A375 (cell line): ENCODE measurements at places on chromosomes 6 and 20. TPM values are rescaled to one million over a fixed set of nuclear protein-coding genes. Genes with fewer than 3 reads are reported as not detected.

PLN gene
- total RNA-seq, result 0.08 and 0.29 TPM in 2 replicates

DLK2 gene
- 4.9 and 7.1 TPM in 2 replicates for total RNA-seq

SLC35F1 gene
- 2.9 and 3.9 TPM in 2 replicates for total RNA-seq

ID4 gene
- 3.7 and 5.6 TPM in 2 replicates for total RNA-seq

APOM gene
- total RNA-seq, result 0.19 and 2.5 TPM in 2 replicates

MAFB gene
- total RNA-seq, result 0.04 and 0.40 TPM in 2 replicates

IL17F gene
- total RNA-seq, result not detected in 2 replicates

SEL1L2 gene
- total RNA-seq, result not detected in 2 replicates

SMIM26 gene
- total RNA-seq, result 85.1 and 88.3 TPM in 2 replicates

PPP1R18 gene
- total RNA-seq, result 43.3 and 52.6 TPM in 2 replicates

NT5E gene
- total RNA-seq, result 68.9 and 75.3 TPM in 2 replicates

EYA2 gene
- total RNA-seq, result not detected in 2 replicates

ZNF217 gene
- 22.7 and 25.7 TPM in 2 replicates for total RNA-seq

LAMA5 gene
- 43.2 and 54.2 TPM in 2 replicates for total RNA-seq

PRDM1 gene
- total RNA-seq, result 3.5 and 4.7 TPM in 2 replicates

HINT3 gene
- total RNA-seq, result 8.5 and 9.5 TPM in 2 replicates

AVP gene
- total RNA-seq, result not detected in 2 replicates

PI16 gene
- not detected in 2 replicates for total RNA-seq

LY6G6F gene
- total RNA-seq, result not detected in 2 replicates

PRSS16 gene
- total RNA-seq, result 0.16 and 3.5 TPM in 2 replicates

PAX1 gene
- not detected in 2 replicates for total RNA-seq

PGBD1 gene
- total RNA-seq, result 2.0 and 3.2 TPM in 2 replicates

OLIG3 gene
- not detected in 2 replicates for total RNA-seq

OR12D2 gene
- total RNA-seq, result not detected in 2 replicates

CAP2 gene
- total RNA-seq, result 4.5 and 6.1 TPM in 2 replicates

PSORS1C1 gene
- total RNA-seq, result 1.1 and 8.5 TPM in 2 replicates

MARCKS gene
- 23.5 and 27.9 TPM in 2 replicates for total RNA-seq

ZFAND3 gene
- total RNA-seq, result 16.4 and 17.1 TPM in 2 replicates

DEF6 gene
- total RNA-seq, result 1.0 and 1.5 TPM in 2 replicates

MRPS18B gene
- total RNA-seq, result 50.3 and 57.9 TPM in 2 replicates

SLC13A3 gene
- 1.5 and 2.8 TPM in 2 replicates for total RNA-seq
